Right renal cortex interstitium (tissue), 3 donors: ENCODE measurements at places on chromosomes 6 and 20.

DNA sequence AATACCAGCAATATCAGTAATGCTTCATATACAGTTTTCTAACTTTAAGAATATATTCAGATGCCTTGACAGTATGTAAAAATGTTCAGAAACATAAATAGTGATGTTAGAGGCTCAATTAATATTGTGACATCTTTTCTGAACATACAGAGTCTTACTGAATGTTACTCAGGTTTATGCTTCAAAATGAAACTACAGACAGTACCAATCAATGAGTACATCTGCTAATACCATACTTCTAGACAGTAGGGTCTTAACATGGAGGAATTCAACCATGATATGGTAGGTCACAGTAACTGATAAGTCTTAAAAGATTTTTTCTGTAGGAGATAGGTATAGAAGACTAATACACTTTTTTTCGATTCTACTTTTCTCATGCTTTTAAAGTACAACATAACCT lies 8.3 kb downstream of the GCLC start:
- DNase-seq = no peak

DNA sequence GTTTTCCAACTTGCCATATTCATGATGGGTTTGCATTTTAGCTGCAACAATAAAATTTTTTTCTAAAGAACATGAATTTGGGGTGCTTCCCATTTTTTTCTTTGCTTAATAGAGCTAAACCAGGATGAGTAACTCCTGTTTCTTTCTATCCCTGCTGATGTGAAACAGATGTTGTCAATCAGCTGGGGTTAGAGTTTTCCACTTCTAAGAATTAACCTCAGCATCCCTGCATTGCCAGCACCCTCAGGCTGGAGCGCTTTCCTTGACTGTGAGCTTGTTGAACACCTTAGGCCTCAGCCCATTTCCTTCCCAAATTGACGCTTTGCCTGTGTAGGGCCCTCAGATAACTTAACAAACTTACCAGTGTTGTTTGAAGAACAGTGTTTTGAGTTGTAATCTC lies 74.5 kb downstream of the PTPN1 start:
- no peak for DNase-seq

- DNase-seq = no peak
Observed at GRCh38 chr6:43060034-43060754, 763 bp downstream of the KLC4 start.

DNA sequence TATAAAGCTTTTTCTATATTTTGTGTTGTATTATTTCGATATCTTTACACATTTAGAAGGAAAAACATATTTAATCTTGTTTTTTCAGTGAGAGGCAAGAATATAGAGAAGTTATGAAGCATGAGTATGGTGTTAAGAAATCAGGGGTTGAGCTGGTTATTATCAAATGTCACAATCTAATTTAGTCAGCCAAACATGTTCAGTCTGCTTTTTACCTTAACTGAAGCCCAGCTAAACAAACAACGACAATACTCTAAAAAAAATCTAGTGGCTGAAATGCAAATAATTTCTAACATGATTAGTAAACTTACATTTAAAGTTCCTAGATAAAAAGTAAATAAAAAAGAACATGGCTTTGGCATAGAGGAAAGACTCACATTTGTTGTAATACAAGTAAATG lies 433.8 kb upstream of the NRSN1 start:
- no peak for DNase-seq

DNA sequence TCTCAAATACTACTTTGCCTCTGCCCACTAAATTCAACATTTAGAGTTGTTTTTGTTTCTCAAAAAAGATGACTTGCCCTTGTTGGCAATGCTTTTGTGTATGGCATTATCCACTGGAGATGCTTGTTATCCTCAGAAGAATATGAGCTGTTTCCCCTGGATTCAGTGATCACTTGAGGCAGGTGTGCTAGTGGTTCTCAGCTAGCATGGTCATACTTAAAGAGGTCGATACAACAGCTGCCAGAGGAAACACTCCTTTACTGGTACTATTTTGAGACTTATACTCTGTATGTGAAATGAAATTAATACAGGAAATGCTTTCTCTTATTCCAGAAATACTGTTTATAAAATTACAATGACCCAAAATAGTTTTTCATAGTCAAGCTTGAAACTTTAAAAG lies 122.5 kb downstream of the HIVEP1 start:
- no peak for DNase-seq

DNA sequence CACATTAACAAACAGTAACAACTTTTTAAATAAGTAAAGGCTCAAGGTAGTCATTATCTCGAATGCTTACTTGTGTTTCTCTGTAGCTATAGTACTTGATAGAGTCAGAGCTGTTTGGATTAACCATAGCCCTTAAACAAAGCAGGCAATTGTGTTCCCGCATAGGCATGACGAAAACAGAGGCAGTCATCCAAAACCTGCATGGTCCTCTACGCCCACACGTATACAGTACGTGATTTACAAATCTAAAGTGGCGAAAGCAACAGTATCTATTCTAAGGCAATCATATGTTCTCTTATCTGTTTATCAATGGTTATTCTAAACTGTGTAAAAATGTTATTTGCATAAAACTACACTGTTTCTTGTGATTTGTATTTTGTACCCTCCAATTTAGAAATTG lies 31.8 kb downstream of the HFE start:
- no peak for DNase-seq

DNA sequence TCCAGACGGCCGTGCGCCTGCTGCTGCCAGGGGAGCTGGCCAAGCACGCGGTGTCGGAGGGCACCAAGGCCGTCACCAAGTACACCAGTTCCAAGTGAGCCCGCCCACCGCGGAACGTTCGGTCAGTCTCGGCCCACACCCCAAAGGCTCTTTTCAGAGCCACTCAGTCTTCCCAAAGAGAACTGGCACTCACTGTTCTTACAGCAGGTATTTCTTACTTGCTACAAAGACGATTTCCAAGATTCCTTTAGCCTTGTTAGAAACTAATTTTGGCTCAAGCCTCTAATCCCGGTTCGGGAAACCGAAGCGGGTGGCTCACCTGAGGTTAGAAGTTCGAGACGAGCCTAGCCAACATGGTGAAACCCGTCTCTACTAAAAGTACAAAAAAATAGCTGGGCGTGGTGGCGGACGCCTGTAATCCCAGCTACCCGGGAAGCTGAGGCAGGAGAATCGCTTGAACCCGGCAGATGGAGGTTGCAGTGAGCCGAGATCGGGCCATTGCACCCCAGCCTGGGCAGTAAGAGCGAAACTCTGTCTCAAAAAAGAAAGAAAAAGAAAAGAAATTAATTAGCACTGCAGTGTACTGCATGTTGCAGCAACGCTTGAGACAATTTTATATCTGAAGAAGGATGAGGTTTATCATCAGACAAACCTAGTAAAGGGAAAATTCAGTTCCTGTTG lies 73.1 kb downstream of the OR2B2 start:
- DNase-seq = peak; percentile 36

- DNase-seq = no peak
Observed at GRCh38 chr6:19562468-19562867, 274.7 kb upstream of the ID4 start.

DNA sequence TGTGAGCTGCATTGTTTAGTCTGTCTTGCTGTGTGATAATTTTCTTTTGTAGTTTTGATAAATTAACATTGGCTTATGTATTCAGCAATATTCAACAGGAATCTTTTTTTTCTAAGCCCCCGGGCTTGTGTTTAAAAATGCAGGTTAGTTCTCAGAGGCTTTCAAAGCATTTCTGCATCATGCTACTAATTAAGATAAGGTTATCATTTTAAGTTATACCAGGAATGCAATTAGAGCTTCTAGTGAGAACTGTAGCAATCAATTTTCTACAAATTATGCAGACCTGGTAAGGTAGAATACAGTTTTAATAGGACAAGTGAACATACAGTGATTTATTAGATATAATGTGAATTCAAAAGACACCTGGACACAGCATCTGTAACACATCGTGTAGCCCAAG lies 179.2 kb downstream of the PRL start:
- no peak for DNase-seq

GRCh38 chr6:162613310-162613709 lies 114.3 kb downstream of the PRKN start:
- no peak for DNase-seq

- no peak for DNase-seq
Observed at GRCh38 chr6:75460681-75461080, 32.9 kb downstream of the FILIP1 start.

DNA sequence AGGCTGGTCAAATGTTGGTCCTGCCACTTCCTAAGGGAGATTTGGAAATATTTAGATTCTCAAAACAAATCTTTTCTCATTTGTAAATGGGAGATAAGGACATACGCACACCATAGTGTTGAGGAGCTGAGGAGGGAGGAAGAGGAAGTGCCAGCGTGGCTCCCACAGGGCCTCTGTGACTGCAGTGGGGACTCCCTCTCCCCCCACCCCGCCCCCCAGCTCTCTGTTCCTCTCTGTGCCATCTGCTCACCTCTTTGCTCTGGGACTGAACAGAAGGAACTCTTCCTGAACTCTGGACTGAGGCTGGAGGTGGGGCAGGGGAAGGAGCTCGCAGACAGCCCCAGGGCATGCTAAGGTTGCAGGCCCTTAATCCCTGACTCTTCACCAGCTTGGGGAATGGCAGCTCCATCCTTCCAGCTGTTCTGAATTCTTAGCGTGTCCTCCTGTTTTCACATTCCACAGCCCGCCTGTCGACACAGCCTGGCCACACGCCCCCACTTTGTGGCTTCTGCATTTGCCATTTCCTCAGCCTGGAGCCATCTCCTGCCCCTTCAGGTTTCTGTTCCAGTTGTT lies 11.4 kb downstream of the DDX27 start:
- no peak for DNase-seq

GRCh38 chr6:165726965-165727381 lies 63.9 kb upstream of the PDE10A start:
- DNase-seq = no peak

DNA sequence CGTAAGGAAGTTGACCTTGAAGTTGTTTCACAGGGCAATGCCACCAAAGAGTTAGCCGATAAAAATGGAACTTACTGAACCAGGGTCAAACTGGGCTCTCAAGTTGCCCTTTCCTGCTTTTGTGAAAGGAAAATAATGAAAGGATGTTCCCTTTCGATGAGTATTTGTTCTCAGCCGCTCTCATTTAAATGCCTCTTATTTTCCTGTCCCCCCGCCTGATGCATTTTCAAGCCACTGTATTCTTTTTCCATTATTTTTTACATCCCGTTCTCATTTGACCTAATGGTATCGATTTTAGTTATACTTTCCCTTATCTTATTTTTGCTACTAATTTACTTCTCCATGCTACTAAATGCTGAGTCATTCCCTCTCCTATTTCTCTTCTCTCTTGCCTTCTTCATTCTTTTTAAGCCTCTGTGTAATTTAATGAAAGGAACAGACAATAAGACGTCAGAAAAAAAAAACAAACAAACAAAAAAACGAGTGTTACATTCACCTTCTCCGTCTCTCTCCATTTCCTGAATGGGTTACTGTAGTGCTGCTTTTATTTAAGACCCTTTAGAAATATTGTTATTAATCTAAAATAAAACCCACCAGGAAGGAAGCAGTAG lies 655 bp upstream of the NDUFAF4 start:
- no peak for DNase-seq

GRCh38 chr6:15751721-15752350 lies 89.0 kb upstream of the DTNBP1 start:
- no peak for DNase-seq

DNA sequence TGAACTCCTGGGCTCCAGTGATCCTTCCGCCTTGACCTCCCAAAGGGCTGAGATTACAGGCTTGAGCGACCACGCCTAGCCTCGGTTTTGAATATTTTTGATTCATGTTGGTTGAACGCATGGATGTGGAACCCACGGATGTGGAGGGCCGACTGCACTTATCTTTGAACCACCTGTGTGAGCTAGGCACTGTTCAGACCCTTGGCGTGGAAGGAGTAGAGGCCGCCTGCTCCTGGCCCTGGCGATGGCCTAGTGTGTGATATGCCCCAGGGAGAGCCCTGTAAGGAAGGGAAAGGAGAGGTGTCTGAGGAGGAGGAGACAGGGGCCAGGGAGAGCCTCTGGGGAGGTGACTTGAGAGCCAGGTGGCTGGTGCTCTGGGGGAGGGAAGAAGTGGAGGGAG lies 64.3 kb downstream of the BCAS4 start:
- DNase-seq = no peak

- DNase-seq = no peak
Observed at GRCh38 chr6:56691814-56692213, 49.1 kb upstream of the DST start.

DNA sequence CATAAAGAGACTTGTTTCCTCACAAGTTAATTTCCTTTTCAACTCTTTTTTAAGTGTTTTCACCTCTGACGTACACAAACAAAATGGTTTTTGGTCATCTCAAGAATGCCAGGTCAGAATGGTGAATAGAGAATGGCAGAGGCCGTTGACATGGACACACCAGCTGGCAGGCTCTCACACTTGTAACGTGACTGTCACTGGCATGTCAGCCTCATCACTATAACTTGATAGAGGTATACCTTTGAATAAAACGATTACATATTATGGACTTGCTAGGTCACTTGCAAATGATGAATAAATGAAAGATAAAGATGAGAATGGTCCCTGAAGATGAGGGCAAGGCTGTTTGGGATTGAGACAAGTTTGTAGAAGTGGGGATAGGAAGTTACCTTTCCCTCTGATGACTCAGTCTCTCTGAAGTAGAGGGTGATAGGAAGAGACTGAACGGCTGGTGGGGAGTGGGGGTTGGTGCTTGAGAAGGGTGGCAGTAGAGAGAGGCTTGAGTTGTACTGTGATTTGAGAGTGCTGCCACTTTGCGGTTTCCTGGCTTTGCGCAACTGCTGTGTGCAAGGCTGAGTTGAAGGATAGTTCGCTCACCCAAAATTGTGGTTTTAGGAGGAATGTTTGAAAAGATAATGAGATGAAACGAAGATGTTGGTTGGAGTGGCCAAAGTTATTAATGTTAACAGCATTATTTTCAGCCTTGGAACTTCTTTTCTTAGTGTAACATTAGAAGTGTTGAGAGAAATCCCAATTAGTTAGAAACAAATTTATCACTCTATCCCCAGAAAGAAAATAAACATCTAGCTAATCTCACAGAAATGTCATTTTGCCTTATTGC lies 30.3 kb downstream of the TBPL1 start:
- no peak for DNase-seq

DNA sequence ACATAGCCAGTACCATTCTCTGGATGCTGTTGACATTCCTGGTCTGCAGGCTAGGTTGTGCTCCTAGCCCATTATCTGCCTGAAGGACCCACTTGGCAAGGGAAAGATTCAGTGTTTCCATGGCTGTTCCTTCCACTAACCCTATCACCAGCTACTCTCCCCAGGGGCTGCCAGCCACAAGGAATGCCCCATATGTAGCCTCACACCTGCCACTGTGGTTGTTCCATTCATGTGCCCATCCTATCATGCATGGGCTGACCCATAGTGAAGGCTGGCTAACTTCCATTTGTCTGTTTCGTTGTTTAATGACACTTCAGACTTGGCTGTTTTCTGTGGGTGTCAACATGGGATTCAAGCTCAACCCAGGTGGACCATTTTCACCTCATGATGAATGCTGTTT lies 25.6 kb upstream of the HLA-A start:
- DNase-seq = no peak

- DNase-seq = no peak
Observed at GRCh38 chr6:38032797-38033196, 213.3 kb downstream of the ZFAND3 start.

GRCh38 chr6:135072753-135073152 lies 18.1 kb upstream of the HBS1L start:
- no peak for DNase-seq

- DNase-seq = no peak
Observed at GRCh38 chr6:27143474-27144026, 104.0 kb upstream of the PRSS16 start.
